GM12892 (cell line): ENCODE measurements at places on chromosomes 16 and 17.

DNA sequence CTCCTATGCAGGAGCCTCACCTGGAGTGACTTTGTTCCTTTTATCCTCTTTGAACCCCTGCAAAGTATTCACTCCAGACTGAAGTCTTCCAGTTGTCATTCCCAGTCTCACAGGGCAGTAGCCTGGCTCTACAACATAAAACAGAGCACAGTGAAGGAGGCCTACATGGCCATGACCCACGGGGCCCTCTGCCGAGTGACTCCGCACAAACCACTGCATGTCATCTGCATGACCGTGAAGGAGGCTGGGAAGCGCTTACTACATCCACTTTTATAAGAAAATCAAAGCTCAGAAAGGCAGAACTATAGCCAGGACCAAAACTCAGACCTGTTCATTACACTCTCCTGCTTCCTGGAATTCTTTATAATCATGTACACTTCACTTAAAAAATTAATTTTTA, 42.5 kb downstream of the BRD7 start:
- no peak for DNase-seq

GRCh38 chr17:81416612-81417011, 21.4 kb downstream of the BAHCC1 start:
- no peak for DNase-seq

- DNase-seq = no peak
These were observed 16.7 kb downstream of the ZFPM1 start for GRCh38 chr16:88469615-88470395.

- no peak for DNase-seq
These were observed 59.2 kb downstream of the PITPNC1 start for GRCh38 chr17:67436233-67436632.

GRCh38 chr17:9383826-9384225, 191.8 kb downstream of the STX8 start:
- DNase-seq = no peak

DNA sequence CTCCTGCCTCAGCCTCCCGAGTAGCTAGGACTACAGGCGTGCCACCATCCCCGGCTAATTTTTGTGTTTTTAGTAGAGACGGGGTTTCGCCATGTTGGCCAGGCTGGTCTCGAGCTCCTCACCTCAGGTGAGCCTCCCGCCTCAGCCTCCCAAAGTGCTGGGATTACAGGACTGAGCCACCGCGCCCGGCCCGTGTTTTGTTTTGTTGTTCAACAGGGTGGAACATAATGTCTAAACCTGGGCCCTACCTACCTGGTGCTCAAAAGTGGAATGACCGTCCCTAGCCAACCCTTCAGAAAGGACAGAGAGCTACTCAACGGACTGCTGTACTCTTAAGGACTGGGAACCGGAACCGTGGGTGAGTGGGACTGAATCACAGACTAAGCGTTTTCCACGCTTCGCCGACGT, 772 bp upstream of the KIF22 start:
- no peak for DNase-seq

- DNase-seq = no peak
These were observed 67.4 kb downstream of the SLC39A11 start for GRCh38 chr17:73025041-73025560.
